Upper lobe of left lung (tissue), 6 donors: ENCODE measurements at places on chromosomes 5 and 9. TPM values are rescaled to one million over a fixed set of nuclear protein-coding genes. Genes with fewer than 3 reads are reported as not detected.

GRCh38 chr9:107281922-107282667 lies 984 bp upstream of the RAD23B start:
- H3K27me3 ChIP-seq: no peaks in the 10 kb centered on the region
- peak overlapping the region; percentile 91 for H3K27ac ChIP-seq
- H3K36me3 ChIP-seq: no peaks in the 10 kb centered on the region
- DNase-seq: no peak
- peak overlapping the region; percentile 97 for H3K4me3 ChIP-seq
- H3K4me1 ChIP-seq: peaks cover 26% of the 10 kb centered on the region

DNA sequence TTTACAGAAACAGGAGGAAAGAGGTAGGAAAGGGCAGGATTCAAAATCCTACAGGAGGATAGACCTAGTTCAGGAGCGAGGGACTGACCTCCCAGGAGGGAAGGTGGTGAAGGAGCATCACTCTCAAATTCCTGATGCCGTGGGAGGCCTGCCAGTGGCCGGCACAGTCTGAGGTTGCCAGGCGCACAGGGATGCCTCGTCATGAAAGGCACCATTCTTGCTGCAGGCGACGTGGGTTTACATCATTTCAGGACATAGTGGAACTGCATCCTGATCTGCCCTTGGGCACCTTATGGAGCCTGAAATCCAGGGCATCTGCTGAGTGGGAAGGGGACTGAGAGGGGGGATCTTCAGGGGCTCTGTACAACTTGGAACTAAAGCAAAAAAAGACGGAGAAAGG lies 163.2 kb upstream of the S1PR3 start:
- no peaks in the 10 kb centered on the region for H3K27me3 ChIP-seq
- H3K4me1 ChIP-seq: no peaks in the 10 kb centered on the region
- no peak overlapping the region for H3K4me3 ChIP-seq
- H3K27ac ChIP-seq: no peak overlapping the region
- no peak for DNase-seq

DNA sequence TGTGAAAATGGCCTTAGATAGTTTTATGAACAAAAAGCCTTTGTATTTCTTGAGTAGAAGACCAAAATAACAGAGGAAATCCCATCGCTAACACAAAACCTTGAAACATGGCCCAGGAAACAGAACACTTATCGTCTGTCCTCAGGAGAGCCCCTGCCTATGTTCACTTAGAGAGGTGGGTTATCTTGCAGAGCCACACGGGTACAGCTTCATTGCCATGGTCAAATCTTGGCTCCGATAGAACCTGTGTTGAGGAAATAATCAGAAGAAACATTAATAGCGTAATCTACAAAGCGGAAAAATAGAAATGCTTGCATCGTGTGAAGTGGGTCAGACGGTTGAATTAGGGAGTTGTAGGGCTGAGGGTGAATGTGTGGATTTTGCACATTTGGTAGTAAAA lies 216.1 kb downstream of the MAST4 start:
- DNase-seq: no peak
- no peaks in the 10 kb centered on the region for H3K36me3 ChIP-seq
- no peaks in the 10 kb centered on the region for H3K4me1 ChIP-seq
- no peak overlapping the region for H3K27ac ChIP-seq

DNA sequence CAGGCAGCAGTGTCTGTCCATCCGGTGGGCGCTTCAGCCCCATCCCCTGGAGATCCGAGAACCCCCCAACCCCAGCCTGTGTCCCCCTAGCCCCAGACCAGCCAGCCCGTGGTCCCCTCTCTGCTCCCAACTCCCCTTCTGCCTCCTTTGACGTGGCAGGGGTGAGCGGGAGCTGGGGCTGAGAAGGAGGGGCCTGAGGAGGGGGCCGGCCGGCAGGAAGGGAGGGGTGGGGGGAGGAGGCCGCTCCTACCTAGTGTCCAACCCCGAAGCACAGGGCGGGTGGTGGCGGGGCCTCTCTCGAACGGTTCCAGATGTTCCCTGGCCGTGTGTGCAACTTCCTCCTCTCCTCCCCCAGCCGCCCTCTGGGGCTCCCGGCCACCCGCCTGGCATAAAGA lies 31.0 kb downstream of the GOLGA2 start:
- peak overlapping the region; percentile 40 for H3K4me3 ChIP-seq
- no peaks in the 10 kb centered on the region for H3K27me3 ChIP-seq
- peaks cover 18% of the 10 kb centered on the region for H3K4me1 ChIP-seq
- H3K27ac ChIP-seq: peak overlapping the region; percentile 12

DNA sequence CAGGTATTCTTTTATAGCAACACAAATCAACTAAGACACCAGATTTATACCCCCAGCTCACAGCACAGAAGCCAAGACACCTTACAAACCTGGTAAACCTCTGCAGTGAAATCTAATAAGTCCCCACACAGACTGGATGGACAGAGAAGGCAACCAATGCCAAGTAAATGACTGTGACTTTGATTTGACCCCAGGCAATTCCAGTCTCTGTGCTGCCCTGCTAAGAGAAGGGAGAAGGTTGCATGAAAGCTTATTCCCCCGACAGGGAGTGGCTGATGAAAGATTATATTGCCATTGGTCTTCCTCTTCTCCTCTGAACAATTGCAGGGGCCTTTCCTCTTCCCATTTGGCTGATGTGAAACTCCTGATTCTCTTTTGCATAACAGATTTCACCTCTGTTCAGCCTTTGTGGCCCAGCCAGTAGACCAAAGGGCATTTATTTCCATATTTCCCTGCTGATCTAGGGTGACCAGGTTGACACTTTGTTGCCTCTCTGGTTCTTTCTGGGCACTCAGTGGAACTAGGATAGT lies 107.6 kb downstream of the ADRB2 start:
- no peaks in the 10 kb centered on the region for H3K27me3 ChIP-seq
- no peak overlapping the region for H3K4me3 ChIP-seq
- no peaks in the 10 kb centered on the region for H3K36me3 ChIP-seq
- peak overlapping the region; percentile 44 for H3K27ac ChIP-seq

DNA sequence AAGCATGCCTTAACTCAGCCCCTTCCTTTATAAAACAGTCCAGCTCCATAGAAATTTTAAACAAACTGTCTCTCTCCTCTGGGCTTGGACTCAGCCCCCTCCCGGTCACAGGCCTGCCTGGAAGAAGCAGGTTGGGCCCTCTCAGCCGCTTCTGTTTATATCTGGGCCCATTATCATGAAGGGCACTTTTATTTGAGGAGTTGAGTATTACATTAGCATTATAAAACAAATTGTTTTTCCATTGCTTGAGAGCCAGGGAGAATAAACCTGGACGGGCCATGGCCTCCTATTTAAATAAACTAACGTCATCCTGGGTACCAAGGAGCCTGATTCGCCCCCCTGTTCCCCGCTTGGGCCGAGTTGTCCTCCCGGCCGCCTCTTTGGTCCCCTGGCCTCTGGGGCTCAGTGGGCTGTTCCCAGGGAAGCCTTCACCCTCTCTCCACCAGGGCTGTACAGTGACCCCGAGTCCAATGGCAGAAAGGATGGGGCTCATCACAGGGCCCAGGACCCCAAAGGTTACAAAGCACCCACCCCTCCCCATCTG lies 13.2 kb downstream of the IRX2 start:
- H3K36me3 ChIP-seq: no peaks in the 10 kb centered on the region
- peaks cover 28% of the 10 kb centered on the region for H3K4me1 ChIP-seq
- H3K27me3 ChIP-seq: peaks cover 35% of the 10 kb centered on the region
- no peak overlapping the region for H3K27ac ChIP-seq
- DNase-seq: peak; percentile 61

GRCh38 chr5:127068493-127069214 lies 4.6 kb downstream of the C5orf63 start:
- no peak for DNase-seq
- H3K27me3 ChIP-seq: no peaks in the 10 kb centered on the region
- no peak overlapping the region for H3K27ac ChIP-seq

GRCh38 chr9:87149799-87150198 lies 202.5 kb upstream of the GAS1 start:
- H3K4me3 ChIP-seq: no peak overlapping the region
- no peaks in the 10 kb centered on the region for H3K36me3 ChIP-seq
- no peaks in the 10 kb centered on the region for H3K4me1 ChIP-seq
- H3K27ac ChIP-seq: no peak overlapping the region
- no peaks in the 10 kb centered on the region for H3K27me3 ChIP-seq

GRCh38 chr5:60843936-60844905 lies at the start of gene ELOVL7:
ELOVL7 (minus strand) TSS chr5:60844269; CDS start chr5:60787397, 56,872 bp downstream.
- peak; percentile 84 for DNase-seq
- peak within 1 kb of the TSS; percentile 30 for H3K4me3 ChIP-seq
- H3K4me1 ChIP-seq: peaks cover 22% of the 10 kb centered on the region

DNA sequence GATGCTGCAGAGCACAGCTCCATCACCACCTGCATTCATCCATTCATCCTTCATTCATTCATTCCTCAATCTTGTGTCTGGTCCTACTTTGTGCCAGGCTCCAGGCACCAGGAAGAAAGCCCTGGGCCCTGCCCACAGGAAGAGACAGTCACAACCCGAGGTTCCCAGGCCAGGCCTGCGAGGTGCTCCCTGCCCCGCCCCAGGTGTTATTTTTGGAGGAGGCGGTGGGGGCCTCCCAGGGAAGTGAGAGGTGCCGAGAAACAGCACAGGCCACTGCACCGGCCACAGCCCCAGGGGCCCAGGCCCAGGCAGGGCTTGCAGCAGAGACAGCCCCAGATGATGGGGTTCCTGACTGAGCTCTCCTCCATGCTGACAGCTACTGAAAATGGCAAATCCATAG lies 33.4 kb downstream of the VAV2 start:
- peak overlapping the region; percentile 40 for H3K27ac ChIP-seq
- H3K36me3 ChIP-seq: no peaks in the 10 kb centered on the region
- no peaks in the 10 kb centered on the region for H3K27me3 ChIP-seq
- DNase-seq: no peak
- peaks cover 57% of the 10 kb centered on the region for H3K4me1 ChIP-seq

- peaks cover 7% of the 10 kb centered on the region for H3K4me1 ChIP-seq
- peaks cover 28% of the 10 kb centered on the region for H3K36me3 ChIP-seq
- no peaks in the 10 kb centered on the region for H3K27me3 ChIP-seq
These were observed 42.2 kb downstream of the NIPAL4 start for GRCh38 chr5:157502143-157502647.

DNA sequence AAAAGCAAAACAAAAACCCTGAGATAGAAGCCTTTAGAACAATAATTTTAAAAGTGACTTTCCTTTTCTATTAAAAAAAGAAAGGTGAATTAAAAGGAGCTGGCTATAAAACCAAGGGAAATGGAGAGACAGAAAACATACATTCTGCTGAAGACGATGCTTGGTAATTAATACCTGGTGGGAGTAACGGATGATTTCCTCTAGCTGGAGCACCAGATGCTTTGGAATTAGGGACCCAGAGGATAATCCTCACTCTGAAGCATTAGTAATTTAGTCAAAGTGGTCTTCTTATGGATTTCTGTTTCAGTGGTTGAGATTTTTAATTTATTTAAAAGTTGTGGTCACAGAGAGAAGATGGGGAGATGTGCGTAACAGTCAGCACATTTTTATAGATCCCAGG lies 982.5 kb downstream of the TLE4 start:
- no peak overlapping the region for H3K27ac ChIP-seq
- no peaks in the 10 kb centered on the region for H3K4me1 ChIP-seq
- no peaks in the 10 kb centered on the region for H3K36me3 ChIP-seq
- no peaks in the 10 kb centered on the region for H3K27me3 ChIP-seq

GRCh38 chr9:130371196-130371966 lies 73.4 kb upstream of the ASS1 start:
- H3K4me1 ChIP-seq: no peaks in the 10 kb centered on the region
- H3K27ac ChIP-seq: no peak overlapping the region
- no peak overlapping the region for H3K4me3 ChIP-seq
- no peak for DNase-seq
- H3K27me3 ChIP-seq: no peaks in the 10 kb centered on the region
- no peaks in the 10 kb centered on the region for H3K36me3 ChIP-seq

DNA sequence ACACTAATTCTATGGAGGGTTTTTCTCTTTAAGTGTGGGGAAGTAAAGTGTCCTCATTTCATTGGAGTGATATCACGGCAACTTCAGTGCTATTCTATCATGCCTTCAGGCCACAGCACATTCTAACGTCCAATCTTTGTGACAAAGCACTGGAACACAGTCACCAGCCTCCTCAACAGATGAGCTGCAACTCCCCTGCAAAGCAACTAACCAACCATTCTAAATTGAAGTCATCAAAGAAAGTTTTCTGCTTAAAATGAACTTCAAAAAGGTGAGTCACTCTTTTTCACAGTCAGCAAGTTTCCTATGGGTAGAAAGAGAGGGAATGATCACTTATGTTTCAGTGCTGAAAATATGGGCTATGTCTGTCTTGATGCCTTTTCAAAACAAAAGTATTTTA lies 190.8 kb downstream of the ELAVL2 start:
- no peak for DNase-seq
- H3K27ac ChIP-seq: no peak overlapping the region
- H3K36me3 ChIP-seq: no peaks in the 10 kb centered on the region
- no peaks in the 10 kb centered on the region for H3K27me3 ChIP-seq

DNA sequence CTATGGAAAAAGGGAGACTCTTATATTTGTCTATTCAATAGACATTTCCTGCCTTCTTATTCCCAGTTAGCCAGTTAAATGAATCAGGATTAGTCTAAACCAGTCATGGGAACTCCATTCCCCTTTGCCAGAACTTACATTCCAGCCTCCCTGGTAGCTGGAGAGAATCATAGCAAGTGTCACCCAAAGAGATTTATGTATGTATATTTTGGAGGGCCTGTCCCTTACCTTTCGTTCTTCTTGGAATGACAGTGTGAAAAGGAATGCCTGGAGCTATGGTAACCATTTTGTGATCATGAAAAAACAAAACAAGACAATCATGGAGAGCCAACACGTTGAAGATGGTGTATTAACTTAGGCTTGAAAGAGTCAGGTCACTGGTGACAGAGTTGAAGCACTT lies 627.7 kb downstream of the CCDC171 start:
- H3K27me3 ChIP-seq: no peaks in the 10 kb centered on the region
- no peaks in the 10 kb centered on the region for H3K4me1 ChIP-seq
- H3K36me3 ChIP-seq: no peaks in the 10 kb centered on the region
- no peak overlapping the region for H3K4me3 ChIP-seq
- H3K27ac ChIP-seq: no peak overlapping the region

DNA sequence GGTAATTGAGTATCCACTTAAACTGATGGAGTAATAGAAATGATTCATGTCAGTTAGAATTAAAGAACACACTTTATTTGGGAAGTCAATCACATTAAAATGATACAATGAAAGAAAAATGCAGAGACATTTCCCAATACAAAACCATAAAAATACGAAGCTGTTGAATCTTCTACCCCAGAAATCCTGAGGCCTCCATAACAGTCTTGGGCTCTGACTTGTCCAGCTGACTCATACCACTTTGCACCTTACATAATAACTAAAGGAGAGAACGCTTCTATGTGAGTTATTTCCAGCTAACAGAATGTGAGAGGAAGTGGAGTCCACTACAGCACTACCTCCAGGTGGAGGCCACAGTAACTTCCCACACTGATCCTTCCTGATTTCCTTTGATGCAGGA lies 305.0 kb downstream of the MRPS30 start:
- no peaks in the 10 kb centered on the region for H3K27me3 ChIP-seq
- H3K4me3 ChIP-seq: no peak overlapping the region

DNA sequence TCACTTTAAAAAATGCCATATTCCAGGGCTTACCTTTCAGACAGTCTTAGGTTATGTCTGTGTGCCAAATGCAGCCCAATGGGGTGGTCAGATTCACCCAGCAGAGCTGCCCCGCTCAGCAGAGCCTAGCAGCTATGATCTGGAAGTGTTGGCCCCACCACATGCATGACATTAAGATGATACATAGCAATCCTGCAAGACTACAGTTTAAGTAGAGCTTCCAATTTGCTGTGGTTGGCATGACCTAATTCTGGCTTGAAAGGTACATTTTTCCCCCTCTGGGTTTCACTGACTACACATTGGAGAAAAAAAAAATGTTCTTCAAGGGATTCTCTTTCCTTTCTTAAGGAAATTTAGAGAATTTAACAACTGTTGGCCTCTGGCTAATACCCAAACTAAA lies 22.5 kb downstream of the MEF2C start:
- H3K27me3 ChIP-seq: no peaks in the 10 kb centered on the region
- H3K36me3 ChIP-seq: no peaks in the 10 kb centered on the region
- DNase-seq: no peak
- no peak overlapping the region for H3K27ac ChIP-seq

Gene SPATA31A3
- not detected for total RNA-seq

Gene RLN2
- total RNA-seq: 5.2 TPM

Gene PLAC8L1
- total RNA-seq: 1.3 TPM

Gene WWC1
- 64.9 TPM for total RNA-seq

Gene PCDHGC4
- total RNA-seq: 2.0 TPM

Gene INSYN2B
- not detected for total RNA-seq
